Mesothelial cell of epicardium (in vitro differentiated cells): ENCODE measurements at places on chromosomes 4 and X.

GRCh38 chr4:161189286-161190134, 974.3 kb downstream of the FSTL5 start:
- no peak for DNase-seq

GRCh38 chrX:110920991-110921390, 125.4 kb upstream of the CHRDL1 start:
- no peak for DNase-seq

GRCh38 chrX:118254611-118255010, 91.3 kb upstream of the WDR44 start:
- no peak for DNase-seq

GRCh38 chr4:147003956-147004809, 58.5 kb upstream of the TTC29 start:
- no peak for DNase-seq

DNA sequence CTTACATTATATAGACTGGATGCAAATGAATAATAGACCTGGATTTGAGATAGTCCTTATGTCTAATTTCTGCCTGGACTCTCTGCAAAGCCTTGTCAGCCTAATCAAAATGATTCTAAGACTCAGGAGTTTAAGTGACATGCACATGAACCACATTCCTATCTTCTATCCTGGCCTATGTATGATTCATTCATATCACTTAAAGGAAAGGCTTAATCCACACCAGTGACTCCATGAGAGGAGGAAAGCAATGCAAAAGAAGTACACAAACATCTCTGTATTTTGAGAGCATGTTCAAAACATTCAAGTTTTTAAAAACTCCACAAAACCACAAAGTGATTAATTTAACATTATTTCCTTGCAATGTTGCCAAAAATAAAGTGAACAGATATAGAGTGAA, 14.6 kb downstream of the AMOT start:
- DNase-seq: no peak

GRCh38 chrX:135707880-135708279, 5.6 kb upstream of the CT45A1 start:
- DNase-seq: no peak

DNA sequence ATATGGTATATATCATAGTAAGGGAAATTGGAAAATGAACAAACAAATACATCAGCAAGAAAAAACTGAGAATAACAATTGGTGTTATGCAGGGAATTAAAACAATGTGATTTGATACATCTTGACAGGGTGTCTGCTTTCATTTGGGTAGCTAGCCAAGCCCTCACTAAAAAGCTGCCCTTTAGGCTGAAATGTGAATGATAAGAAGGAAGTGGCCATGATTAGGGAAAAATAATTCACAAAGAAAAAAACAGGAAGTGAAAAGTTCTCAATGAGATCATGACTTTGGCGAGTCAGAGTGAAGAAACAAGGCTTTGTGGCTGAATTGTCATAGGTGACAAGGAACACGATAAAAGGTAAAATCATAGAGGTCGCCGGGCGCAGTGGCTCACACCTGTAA, 675.8 kb upstream of the SLIT2 start:
- no peak for DNase-seq

DNA sequence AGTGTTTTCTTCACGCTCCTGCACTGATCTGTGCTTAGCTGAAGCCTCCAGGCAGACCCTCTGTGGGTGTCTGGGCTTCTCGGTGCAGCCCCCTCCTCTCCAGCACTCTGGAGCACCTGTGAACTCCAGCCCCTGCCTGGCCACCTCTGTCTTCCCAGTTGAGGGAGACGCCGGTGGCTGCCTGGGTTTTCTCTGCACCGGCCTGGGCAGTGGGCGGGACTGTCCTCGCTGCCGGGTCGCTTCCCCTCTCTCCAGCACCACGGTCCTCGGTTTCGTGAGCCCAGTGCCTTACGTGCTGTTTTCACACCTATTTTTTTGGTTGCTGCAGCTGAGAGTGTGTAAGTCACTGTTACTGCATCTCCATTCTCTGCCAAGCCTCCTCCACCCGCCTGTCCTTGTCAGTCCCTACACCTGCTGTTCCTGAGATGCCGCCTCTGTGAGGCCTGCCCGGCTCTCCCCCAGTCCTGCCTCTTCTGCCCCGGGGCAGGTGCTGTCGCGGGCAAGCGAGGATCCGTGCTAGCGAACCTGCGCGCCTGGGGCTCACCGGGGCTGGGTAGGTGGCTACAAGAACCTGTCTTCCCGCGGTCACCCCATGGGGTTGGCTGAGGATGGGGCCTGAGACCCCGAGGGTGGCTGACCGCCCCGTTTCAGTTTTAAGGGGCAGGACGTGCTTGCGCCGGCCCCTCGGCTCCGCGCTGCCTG, 2.4 kb upstream of the FGFRL1 start:
- no peak for DNase-seq

GRCh38 chrX:54482839-54483593, 13.0 kb downstream of the FGD1 start:
- no peak for DNase-seq

DNA sequence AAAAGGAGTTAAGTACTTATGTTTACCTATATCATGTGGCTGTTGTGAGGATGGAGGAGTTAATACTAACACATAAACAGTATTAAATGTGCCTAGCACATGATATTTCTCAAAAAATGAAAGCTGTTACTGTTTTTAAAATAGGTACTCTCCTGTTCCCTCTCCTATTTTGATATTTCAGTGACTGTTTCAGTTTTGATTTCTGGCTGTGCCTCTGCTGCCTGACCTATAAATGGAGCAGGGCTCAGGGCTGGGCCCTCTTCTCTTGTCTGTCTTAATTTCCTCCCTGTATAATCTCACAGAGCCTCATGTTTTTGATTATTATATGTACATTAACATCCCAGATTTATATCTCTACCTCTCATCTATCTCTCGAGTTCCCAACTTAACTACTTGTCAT, 93.3 kb downstream of the UGT8 start:
- no peak for DNase-seq

DNA sequence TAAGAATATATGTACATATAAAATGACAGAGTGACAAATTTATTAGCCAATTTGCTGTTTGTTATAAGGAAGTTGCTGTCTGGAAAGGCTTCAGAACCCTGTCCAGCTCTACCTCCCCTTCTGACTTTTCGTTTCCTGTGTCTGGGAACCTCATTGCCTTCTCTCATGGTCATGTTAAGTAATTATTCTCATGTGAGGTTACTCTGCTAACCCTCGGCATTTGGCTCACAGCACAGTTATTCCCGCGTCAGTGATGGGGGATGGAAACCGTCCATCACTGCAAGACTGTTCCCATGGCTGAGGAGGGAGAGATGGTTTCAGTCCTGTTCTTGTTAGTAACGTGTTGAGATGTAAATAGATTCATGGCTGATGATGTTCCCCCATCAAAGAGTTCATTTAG, 11.9 kb downstream of the EDNRA start:
- no peak for DNase-seq

DNA sequence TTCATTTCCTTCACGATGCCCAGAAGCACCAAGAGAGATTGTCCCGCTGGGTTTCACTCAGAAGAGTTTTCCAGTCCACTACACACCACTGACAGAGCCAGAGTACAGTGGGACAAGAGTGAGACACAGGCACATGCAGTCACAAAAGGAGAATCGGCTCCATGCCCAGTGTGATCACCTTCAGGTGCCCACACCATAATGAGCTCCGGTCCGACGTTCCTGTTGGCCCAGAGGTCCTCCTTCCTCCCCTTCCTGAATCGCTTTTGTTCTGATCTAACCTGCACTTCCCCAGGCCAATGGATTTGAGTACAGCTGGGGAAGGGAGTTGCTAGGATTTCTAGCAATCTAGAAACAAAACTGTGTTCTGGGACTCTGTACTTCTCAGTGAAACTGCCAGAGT, 4.6 kb upstream of the CHRNA9 start:
- no peak for DNase-seq

GRCh38 chr4:41874873-41875272, 60.4 kb upstream of the TMEM33 start:
- DNase-seq: no peak

- no peak for DNase-seq
Measured at GRCh38 chrX:45801554-45801953, 600.9 kb upstream of the DIPK2B start.

DNA sequence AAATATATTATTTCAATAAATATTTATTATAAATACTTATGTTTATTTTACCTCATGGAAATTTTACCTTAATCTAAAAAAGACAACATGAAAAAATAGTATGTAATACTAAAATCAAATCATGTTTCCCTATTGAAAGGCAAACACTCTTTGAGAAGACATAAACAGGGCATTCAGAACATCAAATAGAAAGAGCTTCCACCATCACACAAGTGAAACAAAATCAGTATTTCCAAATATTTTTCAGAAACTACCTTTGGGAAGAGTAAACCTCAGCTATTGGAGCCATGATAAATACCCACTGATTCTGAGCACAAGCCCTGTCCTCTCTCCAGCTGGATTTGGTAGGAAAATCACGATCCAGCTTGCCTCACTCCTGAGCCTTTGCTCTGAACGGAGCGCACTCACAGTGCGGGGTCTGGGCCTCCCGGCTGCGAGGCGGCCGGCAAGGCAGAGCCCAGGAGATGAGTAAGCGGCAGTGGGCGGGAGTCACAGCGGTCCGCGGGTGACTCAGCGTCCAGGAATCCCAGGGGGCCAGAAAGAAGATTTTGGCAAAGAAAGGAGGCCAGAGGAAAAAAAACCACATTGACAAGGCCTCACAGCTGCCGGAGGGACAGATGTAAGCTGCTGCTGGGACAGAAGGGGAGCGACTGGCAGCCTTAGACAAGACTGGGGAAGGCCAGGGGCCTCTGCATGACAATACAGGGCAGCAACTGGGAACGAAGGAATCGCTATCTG, 14.7 kb upstream of the ANXA5 start:
- DNase-seq: peak; percentile 82

- no peak for DNase-seq
Measured at GRCh38 chrX:150868625-150869024, 29.8 kb downstream of the CD99L2 start.

DNA sequence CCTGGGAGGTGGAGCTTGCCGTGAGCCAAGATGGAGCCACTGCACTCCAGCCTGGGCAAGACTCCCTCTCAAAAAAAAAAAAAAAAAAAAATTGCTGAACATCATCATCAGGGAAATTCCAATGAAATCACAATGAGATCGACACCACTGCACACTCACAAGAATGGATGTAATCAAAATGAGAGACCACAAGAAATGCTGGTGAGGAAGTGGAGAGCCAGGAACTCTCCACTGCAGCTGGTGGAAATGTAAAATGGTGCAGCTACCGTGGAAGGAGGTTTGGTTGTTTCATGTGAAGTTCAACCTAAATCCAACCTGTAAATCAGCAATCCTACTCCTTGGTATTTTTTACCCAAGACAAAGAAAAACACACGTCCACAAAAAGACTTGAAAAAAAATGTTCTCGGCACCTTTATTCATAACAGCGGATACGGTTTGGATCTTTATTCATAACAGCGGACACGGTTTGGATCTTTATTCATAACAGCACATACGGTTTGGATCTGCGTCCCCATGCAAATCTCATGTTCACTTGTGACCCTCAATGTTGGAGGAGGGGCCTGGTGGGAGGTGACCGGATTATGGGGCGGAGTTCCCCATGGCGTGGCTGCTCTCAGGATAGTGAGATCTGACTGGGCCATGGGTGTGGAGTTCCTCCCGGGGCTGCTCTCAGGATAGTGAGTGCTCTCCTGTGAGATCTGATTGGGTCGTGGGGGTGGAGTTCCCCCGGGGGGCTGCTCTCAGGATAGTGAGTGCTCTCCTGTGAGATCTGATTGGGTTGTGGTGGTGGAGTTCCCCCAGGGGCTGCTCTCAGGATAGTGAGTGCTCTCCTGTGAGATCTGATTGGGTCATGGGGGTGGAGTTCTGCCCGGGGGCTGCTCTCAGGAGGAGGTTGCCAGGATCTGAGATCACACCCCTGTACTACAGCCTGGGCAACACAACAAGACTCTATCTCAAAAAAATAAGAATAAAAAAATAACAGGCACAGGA, 7.7 kb downstream of the GAK start:
- DNase-seq: no peak

GRCh38 chrX:24877854-24878650, 137.7 kb downstream of the ARX start:
- DNase-seq: no peak

DNA sequence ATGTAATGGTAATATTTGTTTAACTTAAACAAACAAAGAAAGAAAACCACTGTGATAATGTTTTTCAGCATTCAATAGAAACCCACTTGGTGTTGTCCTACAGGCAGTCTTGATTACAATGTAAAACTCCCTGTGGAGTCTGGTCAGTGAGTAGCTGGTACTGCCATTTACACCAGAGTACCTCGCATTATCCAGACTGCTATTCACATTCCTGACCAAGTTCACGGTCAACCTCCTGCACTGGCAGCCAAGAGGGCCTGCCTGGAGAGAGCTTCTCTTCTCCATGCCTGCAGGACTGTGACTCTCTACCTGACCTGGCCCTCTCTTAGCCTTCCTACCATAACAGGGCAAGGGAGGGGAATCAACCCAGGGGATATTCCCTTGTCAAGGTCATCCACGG, 2.9 kb upstream of the LONRF3 start:
- DNase-seq: no peak

GRCh38 chrX:9659571-9660195, 106.0 kb downstream of the GPR143 start:
- DNase-seq: no peak

GRCh38 chr4:6225469-6225868, 25.1 kb upstream of the JAKMIP1 start:
- no peak for DNase-seq

DNA sequence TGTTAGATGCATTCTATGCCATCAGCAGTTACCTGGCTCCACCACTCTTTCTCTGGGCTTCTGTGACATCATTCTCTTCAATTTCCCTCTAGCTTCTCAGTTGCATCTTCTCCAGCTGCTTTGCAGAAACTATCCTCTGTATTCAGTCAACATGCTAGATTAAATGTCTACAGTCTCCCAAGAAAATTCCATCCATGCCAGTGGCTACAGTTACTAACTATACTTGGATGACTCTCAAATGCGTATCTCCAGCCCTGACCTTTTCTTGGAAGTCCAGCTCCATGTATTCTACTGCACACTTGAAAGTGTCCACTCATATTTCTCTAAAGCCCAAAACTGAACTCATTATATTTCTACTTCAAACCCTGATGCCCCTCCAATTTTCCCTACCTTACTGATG, 232.3 kb upstream of the TENM3 start:
- no peak for DNase-seq

DNA sequence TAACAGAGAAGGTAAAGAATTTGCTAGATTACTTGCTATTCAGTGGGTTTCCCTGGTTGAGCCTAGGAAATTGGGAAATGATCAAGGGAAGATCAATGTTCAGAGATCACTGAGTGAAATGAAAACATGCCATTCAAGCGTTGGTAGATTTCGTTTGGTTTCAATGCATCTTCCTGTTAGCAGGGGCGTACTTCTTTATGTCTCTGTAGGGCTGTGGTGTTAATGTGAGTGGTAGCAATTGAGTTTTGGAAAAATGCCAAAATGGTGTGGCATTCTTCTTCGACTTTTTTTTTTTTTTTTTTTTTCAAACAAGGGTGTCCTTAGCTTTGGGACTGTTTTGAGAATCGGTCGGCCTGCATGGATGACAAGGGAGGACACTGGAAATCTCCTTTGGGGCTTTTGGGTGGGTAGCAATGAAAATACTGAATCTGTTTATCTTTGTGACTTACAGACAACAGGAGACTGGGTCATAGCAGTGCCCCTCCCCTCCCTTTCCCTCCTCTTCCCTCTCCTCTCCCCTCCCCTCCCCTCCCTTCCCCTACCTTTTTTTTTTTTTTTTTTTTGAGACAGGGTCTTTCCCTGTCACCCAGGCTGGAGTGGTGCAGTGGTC, 50.4 kb downstream of the SPRY1 start:
- no peak for DNase-seq

- DNase-seq: no peak
Measured at GRCh38 chr4:26272654-26273615, 47.9 kb upstream of the RBPJ start.

GRCh38 chr4:62402088-62402806, 1202.1 kb downstream of the ADGRL3 start:
- DNase-seq: no peak
